Mucosa of gallbladder (tissue), 1 donor: ENCODE measurements at places on chromosomes 3 and 15. TPM values are rescaled to one million over a fixed set of nuclear protein-coding genes. Genes with fewer than 3 reads are reported as not detected.

The TRIM42 gene
- total RNA-seq, result not detected

The TNNC1 gene
- 0.81 TPM for total RNA-seq

The IREB2 gene
- 45.5 TPM for total RNA-seq

The EFCAB12 gene
- 4.9 TPM for total RNA-seq

The IL17RD gene
- total RNA-seq, result 11.7 TPM

The SKOR1 gene
- 0.43 TPM for total RNA-seq

The CHMP2B gene
- total RNA-seq, result 54.0 TPM

The BFSP2 gene
- total RNA-seq, result not detected

The ASB14 gene
- not detected for total RNA-seq

The SV2B gene
- 0.35 TPM for total RNA-seq

The TAGLN3 gene
- total RNA-seq, result not detected

The SH2D7 gene
- total RNA-seq, result 2.3 TPM

The SLC15A2 gene
- 18.8 TPM for total RNA-seq

The GOLGA8H gene
- 0.46 TPM for total RNA-seq

The C3orf22 gene
- total RNA-seq, result not detected

The CHRNA7 gene
- 4.2 TPM for total RNA-seq

The EFL1 gene
- total RNA-seq, result 22.9 TPM

The TRAIP gene
- total RNA-seq, result 2.4 TPM
